Left lobe of liver (tissue), 2 donors: ENCODE measurements at places on chromosomes 1 and 21. TPM values are rescaled to one million over a fixed set of nuclear protein-coding genes. Genes with fewer than 3 reads are reported as not detected.
A peak's percentile ranks its signal among the peaks of the same experiment; 100 is the strongest.

GRCh38 chr21:25901330-25901979 is 166.7 kb downstream of the GABPA start:
- DNase-seq = no peak

GRCh38 chr1:178726087-178726517 is 1.1 kb downstream of the RALGPS2 start:
- peak; percentile 91 for DNase-seq

- DNase-seq = no peak
Measured at GRCh38 chr21:15029077-15029476, 35.7 kb downstream of the NRIP1 start.

DNA sequence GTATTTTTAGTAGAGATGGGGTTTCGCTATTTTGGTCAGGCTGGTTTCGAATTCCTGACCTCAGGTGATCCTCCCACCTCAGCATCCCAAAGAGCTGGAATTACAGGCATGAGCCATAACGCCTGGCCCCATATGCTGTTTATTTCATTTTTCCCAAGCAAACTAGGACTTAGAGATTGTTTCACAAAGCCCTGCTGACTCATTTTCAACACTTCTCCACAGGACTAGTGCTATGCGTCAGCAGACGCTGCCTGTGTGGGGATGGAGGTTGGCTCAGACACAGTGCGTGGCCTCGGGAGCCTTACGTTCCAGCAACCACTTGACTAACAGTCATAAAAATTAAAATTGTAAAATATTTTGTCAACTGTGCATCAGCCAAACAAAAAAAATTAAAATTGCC is 22.7 kb downstream of the PKNOX1 start:
- no peak for DNase-seq

DNA sequence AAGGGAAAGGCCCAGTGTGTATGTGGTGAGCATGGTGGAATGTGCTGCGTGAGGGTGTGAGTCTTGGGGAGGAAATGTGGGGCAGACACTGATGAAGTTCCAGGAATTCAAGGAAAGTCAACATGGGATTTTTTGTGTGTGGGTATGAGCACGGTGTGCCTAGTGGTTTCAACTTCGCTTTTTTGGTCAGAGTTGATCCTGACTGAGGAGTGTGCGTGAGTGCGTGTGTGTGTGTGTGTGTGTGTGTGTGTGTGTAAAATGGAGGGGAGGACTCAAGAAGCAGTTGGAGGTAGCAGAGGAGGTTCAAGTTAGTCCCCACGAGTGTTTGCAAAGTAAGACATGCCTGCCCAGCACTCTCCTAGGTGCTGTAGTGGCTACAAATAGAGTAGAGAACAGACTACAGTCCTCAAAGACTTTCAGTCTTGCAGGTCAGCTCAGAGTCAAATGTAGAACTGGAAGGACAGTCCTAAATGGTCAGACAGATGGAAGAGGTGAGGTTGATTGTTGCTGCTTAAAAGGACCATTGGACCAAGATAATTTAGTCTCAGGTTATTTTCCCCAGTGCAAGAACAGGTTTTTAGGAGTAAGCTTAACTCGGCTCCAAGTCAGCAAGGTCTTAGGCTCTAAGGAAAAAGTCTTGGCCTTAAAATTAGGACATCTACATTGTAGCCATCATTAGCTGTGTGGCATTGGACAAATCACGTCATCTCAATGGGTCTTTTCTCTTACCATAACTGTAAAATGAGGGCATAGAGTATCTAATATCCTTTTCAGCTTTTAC is 25.0 kb downstream of the SLAMF1 start:
- DNase-seq = no peak

- no peak for DNase-seq
Measured at GRCh38 chr1:163697137-163697536, 375.4 kb downstream of the NUF2 start.

GRCh38 chr1:8970870-8971337 is 25.2 kb downstream of the CA6 start:
- no peak for DNase-seq

- no peak for DNase-seq
Measured at GRCh38 chr1:20343149-20343937, 52.7 kb downstream of the VWA5B1 start.

DNA sequence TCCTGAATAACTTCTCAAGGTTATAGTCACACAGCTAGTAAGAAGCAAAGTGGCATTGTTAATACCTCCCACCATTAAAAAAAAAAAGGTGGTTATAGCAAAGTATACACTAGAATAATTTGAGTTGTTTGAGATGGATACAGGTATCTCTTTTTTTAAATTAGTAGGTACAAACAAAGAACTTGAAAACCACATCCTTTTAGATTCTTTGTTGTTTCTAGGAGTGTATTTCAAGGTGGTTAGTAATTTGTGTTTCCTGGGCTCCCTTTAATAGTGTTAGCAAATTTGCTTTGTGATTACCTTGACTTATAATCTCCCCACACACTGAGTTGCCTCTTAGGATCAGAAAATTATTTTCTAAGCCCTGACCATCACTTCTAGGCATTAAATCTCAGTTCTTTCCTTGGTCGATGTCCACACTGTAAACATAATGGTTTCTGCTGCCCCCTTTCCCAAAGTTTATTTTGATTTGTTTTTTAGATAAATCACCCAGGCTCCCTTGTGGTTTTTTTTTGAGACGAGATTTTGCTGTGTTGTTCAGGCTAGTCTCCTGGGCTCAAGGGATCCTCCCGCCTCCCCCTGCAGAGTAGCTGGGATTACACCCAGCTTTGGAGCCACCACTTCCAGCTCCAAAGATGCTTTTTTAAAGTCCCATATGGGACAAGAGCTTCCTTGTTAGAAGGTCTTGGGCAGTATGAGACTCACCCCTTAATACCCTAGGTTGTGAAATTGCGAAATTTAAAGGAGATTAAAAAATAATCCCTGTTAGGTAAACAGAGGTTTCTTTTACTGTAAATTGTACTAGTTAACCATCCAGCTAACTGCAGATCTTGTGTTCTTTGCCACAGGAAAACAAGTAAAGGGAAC is 6.2 kb downstream of the AKIRIN1 start:
- no peak for DNase-seq

GRCh38 chr1:40612345-40612831 is 53.1 kb downstream of the RIMS3 start:
- DNase-seq = peak; percentile 75

GRCh38 chr1:244113532-244114320 is 62.6 kb downstream of the ZBTB18 start:
- DNase-seq = no peak

DNA sequence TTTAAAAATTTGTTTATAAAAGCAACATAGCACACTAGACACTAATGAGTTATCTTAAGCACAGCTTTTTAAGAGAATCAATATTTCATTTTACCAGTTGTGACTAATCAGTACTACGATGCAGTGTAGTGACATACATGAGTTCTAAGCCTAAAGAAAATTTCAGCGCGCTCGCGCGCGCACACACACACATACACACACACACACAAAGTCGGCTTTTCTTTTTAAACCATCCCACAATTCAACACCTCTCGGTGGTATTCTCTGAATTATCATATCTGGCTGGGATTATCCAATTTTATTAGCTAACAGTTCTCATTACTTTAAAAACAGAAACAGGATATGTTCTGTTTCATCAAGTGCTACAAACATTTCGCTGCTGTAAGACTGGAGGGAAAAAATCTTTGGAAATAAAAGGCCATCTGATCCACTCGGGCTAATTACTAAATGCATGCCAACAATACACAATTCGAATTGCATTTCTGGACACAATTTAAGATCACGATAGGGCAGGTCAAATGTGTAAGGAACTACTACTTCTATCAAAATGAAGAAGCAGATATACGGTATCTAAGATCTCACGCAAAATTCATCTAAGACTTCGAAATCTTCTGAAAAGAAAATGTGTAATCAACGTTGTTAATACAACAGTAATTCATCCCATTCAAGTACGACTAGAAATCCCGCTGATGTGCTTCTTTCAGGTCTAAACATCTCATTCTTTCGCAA is 1.2 kb downstream of the TUT4 start:
- no peak for DNase-seq

- DNase-seq = no peak
Measured at GRCh38 chr1:226582966-226583365, 34.4 kb downstream of the STUM start.

GRCh38 chr21:42490720-42491119 is 5.3 kb downstream of the RSPH1 start:
- no peak for DNase-seq

GRCh38 chr1:223222377-223222776 is 79.3 kb upstream of the TLR5 start:
- no peak for DNase-seq

DNA sequence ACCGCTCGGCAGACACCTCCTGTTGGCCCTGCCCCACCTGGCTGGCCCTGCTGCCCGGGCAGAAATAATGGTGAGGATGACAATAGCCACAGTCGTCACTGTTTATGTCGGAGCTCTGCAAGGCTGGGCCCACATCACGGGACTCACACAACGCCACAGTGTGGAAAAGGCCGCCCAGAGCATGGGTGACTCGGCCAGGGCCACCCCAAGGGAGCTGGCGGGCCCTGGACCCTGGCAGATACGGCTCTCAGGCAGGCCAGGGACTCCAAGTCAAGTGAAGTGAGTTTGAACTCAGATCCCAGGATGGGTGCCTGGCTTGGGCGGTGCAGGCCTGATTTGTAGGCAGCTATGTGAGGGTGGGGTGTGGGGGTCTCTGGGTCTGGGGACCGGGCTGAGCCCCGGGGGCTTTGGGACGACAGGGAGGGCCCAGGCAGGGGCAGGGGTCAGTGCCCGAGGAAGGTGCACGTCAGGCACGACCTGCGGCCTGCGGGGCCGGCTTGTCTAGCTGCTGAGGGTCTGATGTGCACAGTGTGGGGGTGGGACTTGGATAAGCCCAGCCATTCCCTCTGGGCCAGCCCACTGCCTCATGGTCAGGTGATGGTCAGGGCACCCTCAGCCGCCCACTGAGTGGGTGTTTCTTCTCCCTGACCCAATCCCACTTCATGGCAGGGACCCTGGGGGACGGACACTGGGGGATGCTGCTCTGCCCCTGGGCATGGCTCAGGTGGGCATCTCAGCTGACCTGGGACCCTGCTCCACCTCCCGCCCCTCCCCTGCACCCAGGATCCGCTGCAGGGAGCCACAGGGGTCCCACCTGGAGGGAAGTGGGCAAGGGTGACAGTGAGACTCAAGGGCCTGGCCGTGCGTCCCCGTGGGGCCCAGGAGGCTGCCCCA is 1.0 kb downstream of the RNF223 start:
- DNase-seq = no peak

Gene FCRL4
- not detected for total RNA-seq

Gene OR2L2
- 0.05 TPM for total RNA-seq

Gene PTCH2
- 0.45 TPM for total RNA-seq

Gene PDE4B
- 2.4 TPM for total RNA-seq

Gene RNU1-1
- 1,159 TPM for total RNA-seq

Gene IRF6
- 30.0 TPM for total RNA-seq

Gene LCA5L
- 0.68 TPM for total RNA-seq

Gene BTBD8
- 3.0 TPM for total RNA-seq

Gene IL22RA1
- total RNA-seq = 2.9 TPM

Gene MYBPHL
- not detected for total RNA-seq

Gene FHAD1
- not detected for total RNA-seq

Gene PIGR
- 23.3 TPM for total RNA-seq

Gene HMCN1
- 8.6 TPM for total RNA-seq

Gene TMEM61
- total RNA-seq = not detected
